Aorta (tissue), 5 donors: ENCODE measurements at places on chromosomes 7 and 10. TPM values are rescaled to one million over a fixed set of nuclear protein-coding genes. Genes with fewer than 3 reads are reported as not detected.

Gene CPN1
- total RNA-seq, result not detected

Gene CREM
- 42.5 TPM for total RNA-seq

Gene NEURL1
- total RNA-seq, result 0.16 TPM

Gene OR2A12
- not detected for total RNA-seq

Gene DGKI
- 11.3 TPM for total RNA-seq

Gene NPFFR1
- total RNA-seq, result 0.06 TPM

Gene RSU1
- 130 TPM for total RNA-seq

Gene SPDYE9
- not detected for total RNA-seq

Gene JAKMIP3
- 0.23 TPM for total RNA-seq

Gene KCNMA1
- total RNA-seq, result 144 TPM

Gene OPN4
- not detected for total RNA-seq

Gene NUTM2E
- total RNA-seq, result not detected

Gene CCDC6
- total RNA-seq, result 78.0 TPM

Gene AFAP1L2
- 19.3 TPM for total RNA-seq

Gene SGCE
- 72.1 TPM for total RNA-seq

Gene SMKR1
- not detected for total RNA-seq

Gene KDM7A
- total RNA-seq, result 19.5 TPM

Gene BMPER
- total RNA-seq, result 2.2 TPM

Gene CCDC172
- total RNA-seq, result not detected

Gene TLL2
- 0.36 TPM for total RNA-seq

Gene TMEM196
- total RNA-seq, result 0.30 TPM

Gene FGL2
- 246 TPM for total RNA-seq

Gene MKX
- total RNA-seq, result 4.5 TPM

Gene COL13A1
- total RNA-seq, result 13.6 TPM

Gene ZMIZ2
- total RNA-seq, result 96.6 TPM

Gene MMRN2
- total RNA-seq, result 50.5 TPM

Gene SLIT1
- total RNA-seq, result 0.42 TPM

Gene IDI2
- not detected for total RNA-seq

Gene LBX1
- total RNA-seq, result not detected

Gene PLEKHS1
- total RNA-seq, result 0.21 TPM

Gene CASP7
- 22.2 TPM for total RNA-seq

Gene CYP2E1
- 3.4 TPM for total RNA-seq

Gene LIPJ
- total RNA-seq, result not detected

Gene CCL24
- total RNA-seq, result 1.1 TPM

Gene FHIP2A
- total RNA-seq, result 33.1 TPM

Gene TFR2
- 2.1 TPM for total RNA-seq

Gene NXPH1
- not detected for total RNA-seq
